ENCODE measurements at places on chromosomes 11 and 22.

GRCh38 chr11:35347173-35347878 lies 72.0 kb downstream of the SLC1A2 start:
- DNase-seq, result no peak

DNA sequence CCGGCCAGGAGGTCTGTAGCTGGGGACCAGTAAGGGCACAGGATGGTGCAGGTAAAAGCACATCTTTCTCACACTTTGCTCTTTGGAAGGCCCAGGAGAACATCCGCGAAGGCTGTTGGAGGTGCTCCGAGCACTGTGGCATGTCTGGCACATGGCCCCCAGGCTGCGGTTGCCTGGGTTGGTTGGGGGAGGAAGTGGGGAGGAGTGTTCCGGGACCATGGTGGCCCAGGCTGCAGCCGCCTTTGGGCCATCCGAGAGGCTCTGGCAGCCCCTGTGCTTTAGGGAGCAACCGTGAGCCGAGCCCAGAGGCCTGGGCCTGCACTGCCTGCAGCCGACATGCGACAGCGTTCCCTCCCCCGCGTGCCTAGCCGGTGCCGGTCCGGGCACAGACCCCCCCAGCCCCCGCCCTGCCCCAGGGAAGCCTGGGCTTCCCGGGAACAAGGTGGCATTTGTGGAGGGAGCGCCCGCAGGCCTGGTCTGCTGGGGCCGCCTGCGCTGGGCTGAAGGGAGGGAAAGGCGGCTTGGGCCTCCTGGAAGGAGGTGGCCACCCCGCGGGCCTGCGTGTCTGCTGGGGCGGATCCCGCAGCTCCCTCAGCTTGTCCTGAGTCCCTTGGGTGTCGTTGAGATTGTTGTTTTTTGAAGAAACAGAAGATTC lies 57.9 kb downstream of the GRAMD4 start:
- no peak for DNase-seq

- DNase-seq, result peak; percentile 67
Measured at GRCh38 chr11:12215181-12215593, 104.8 kb downstream of the MICAL2 start.

DNA sequence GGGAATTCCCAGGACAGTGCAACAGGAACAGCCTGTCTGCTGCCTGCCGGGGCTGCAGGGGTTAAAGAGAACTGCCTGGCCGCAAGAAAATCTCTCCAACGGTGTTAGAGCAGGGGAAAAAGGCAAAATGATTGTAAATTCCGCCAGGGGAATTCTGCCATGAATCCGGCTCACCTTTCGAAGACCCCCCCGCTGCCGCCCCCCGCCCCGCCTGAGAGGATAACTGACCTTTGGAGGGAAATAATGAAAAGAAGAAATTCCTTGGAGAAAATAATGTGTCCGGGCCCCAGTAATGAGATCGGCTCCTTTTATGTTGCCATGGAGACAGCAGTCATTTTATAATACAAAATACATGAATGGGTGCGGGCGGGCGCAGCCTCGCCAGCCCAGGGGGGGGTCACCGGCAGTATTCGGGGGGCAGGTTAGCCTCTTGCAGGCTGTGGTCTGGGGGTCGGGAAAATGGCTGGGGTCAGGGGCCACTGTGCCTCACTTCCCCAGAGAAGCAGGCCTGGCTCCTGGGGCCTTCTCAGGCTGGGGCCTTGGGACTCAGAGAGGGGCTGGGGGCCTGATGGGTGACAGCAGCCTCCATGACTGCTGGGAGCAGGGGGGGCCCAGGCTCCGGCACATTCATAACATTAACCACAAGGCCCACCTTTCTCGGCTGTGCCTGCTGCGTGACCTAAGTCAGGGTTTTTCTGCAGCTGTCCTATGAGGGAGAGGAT lies 228.1 kb downstream of the MN1 start:
- DNase-seq, result no peak

- DNase-seq, result peak; percentile 6
Measured at GRCh38 chr22:19168088-19168890, 10.2 kb downstream of the SLC25A1 start.

DNA sequence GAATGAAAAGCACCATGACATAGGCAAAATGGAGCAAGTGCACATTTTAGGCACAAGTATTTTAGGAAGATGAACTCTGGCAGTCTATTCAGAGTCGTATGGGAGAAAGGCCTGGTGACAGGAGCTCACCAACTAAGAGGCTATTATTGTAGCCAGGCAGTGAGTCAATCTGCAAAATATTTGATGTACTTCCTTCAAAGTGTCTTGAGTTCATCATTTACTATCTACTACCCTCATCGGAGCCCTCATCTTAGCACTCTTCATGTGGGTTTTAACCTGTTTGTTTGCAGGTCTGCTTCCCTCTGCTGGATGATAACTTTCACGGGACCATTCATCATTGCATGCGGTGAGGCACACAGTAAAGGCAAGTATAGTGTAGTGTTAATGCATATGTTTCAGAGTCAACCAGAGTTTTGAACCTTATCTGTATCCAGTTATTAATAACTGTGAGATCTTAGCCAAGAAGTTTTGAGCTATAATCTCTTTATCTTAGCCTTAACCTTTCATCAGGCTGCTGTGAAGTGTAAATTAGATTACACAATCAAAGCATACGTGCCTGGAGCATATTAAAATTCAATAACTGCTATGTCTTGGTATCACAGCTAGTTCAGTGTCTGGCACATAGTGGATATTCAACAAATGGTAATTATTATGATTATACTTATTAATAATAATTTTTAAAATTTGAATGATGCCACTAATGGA lies 70.9 kb upstream of the SC5D start:
- no peak for DNase-seq

- no peak for DNase-seq
Measured at GRCh38 chr22:31612891-31613285, 49.1 kb downstream of the PISD start.

DNA sequence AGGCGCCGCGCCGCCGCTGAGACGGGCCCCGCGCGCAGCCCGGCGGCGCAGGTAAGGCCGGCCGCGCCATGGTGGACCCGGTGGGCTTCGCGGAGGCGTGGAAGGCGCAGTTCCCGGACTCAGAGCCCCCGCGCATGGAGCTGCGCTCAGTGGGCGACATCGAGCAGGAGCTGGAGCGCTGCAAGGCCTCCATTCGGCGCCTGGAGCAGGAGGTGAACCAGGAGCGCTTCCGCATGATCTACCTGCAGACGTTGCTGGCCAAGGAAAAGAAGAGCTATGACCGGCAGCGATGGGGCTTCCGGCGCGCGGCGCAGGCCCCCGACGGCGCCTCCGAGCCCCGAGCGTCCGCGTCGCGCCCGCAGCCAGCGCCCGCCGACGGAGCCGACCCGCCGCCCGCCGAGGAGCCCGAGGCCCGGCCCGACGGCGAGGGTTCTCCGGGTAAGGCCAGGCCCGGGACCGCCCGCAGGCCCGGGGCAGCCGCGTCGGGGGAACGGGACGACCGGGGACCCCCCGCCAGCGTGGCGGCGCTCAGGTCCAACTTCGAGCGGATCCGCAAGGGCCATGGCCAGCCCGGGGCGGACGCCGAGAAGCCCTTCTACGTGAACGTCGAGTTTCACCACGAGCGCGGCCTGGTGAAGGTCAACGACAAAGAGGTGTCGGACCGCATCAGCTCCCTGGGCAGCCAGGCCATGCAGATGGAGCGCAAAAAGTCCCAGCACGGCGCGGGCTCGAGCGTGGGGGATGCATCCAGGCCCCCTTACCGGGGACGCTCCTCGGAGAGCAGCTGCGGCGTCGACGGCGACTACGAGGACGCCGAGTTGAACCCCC lies 798 bp downstream of the BCR start:
- no peak for DNase-seq

- no peak for DNase-seq
Measured at GRCh38 chr11:114274637-114275036, 21.6 kb upstream of the NNMT start.

DNA sequence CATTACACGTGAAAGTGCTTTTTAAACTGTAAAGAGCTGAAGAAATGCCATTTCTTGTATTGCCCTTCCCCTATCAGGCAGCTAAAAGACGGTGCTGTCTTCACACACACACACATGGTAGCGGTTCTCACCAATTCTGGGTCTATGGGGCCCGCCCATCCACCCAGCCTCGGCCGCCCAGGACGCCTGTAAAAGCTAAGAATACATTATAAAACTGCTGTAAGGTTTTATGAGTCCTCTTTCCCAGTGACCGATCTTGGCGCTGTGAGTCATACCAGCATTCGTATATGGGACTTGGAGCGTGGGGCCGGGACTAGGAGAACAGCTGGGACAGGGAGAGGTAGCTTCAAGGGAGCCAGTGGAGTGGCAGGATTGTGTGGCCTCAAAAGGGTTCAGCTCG lies 149.7 kb upstream of the CADM1 start:
- no peak for DNase-seq

- DNase-seq, result no peak
Measured at GRCh38 chr22:49884075-49884474, 30.4 kb downstream of the ZBED4 start.

- DNase-seq, result peak; percentile 62
Measured at GRCh38 chr11:15819679-15820286, 536.6 kb downstream of the SOX6 start.

DNA sequence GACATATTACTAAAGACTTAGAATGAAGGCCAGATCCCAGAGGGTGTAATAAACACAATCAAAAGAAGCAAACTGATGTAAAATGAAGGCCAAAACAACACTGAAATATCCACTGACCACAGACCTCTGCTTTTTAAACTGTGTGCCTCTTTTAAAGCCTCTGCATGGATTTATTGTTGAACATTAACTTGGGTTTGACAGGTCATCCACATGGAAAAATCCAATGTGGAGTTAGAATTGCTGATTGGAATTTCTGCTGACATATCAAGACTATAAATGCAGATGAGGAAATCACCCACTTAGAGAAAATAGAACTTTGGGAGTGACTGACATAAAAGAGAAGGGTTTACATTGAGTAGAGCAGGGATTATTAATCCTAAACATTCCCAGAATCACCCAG lies 853.9 kb upstream of the RAG2 start:
- DNase-seq, result no peak

GRCh38 chr11:114026355-114026754 lies 33.2 kb upstream of the ZBTB16 start:
- DNase-seq, result peak; percentile 24

Data from MV-4-11 (cell line).